Stimulated activated CD8-positive, alpha-beta memory T cell treated with anti-CD3 and anti-CD28 coated beads, Interleukin-2, amount 100 ng/mL, for 1 hour (primary cell): ENCODE measurements at places on chromosomes 3 and 15.

DNA sequence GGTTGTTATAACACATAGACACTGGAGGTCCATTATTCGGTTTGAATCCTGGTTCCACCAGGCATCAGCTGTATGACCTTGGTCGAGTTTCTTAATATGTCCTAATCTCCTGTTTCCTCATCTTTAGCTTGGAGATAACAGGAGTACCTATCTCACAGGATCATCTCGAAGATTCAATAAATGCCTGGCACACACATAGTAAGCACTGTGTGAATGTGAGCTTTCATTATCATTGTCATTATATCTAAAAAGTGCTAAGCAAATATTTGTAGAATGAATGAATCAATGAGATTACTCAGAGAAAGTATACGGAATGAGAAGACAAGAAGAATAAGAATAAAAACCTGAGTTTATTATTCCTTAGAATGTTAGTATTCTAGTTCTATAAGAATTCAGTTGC, 227.4 kb upstream of the CFAP20DC start:
- DNase-seq, result no peak

DNA sequence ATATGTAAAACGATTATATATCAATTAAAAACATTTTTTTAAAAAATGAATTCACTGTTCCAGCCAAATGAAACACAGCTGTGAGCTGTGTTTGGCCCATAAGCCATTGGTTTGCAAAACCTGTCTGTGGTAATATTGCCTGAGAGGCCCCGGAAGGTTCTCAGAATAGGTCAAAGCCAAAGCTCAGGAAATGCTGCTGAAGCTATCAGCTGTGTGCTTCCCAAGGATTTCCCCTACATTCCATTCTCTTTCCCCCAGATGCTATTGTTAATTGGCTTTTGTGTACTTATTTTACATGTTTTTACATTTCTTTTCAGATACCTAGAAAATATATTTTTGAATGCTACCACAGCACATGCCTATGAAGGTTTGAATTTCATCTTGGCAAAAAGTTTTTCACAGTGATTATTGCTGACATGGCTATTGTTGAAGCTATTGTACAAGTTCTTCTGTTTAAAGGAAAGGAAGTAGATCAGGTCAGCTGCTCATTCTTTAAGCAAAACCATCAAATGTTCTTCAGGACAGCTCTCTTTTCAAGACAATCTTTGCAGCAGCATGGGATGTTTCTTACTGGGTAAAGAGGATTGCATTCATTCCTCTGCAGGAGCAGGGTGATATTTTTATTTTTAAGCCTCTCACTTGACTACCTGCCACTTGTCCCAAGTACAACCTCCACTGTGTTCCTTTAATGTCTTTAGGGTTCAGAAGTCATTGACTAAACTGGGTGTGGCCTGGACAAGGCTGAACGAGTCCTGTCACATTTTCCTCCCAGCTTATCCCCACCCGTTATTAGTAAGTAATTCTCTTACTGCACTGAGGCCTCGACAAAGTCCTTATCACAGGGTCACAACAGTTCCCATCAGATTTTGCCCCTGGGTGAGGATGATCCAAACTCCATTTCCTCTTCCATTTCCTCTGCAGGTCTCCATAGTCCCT, 26.3 kb upstream of the BNC1 start:
- no peak for DNase-seq

- no peak for DNase-seq
Measured at GRCh38 chr15:62020576-62021160, 39.6 kb downstream of the VPS13C start.

- no peak for DNase-seq
Measured at GRCh38 chr3:21750831-21751391, at the start of gene ZNF385D. Gene ZNF385D (minus strand): TSS chr3:21751210. CDS start chr3:21750916, 294 bp downstream.

DNA sequence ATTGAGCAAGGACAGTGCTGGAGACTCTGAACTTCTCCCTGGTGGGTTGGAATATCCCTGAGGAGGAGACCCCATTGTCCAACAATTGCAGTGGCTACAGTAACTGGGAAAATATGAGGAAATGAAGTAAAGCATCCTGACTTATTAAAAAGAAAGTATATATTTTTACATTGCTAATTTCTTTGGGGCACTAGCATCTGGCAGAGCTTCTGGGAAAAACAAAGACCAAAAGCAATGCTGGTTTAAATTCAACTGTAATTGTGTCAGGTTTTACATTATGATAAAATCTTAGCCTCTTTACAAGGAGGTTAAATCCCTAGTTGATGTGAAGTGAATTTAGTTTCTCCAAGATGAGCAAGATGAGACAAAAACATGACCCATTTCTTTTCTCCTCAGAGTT, 454.0 kb upstream of the RBMS3 start:
- no peak for DNase-seq

- DNase-seq, result peak; percentile 76
Measured at GRCh38 chr15:39580117-39580484, 778 bp upstream of the THBS1 start.

DNA sequence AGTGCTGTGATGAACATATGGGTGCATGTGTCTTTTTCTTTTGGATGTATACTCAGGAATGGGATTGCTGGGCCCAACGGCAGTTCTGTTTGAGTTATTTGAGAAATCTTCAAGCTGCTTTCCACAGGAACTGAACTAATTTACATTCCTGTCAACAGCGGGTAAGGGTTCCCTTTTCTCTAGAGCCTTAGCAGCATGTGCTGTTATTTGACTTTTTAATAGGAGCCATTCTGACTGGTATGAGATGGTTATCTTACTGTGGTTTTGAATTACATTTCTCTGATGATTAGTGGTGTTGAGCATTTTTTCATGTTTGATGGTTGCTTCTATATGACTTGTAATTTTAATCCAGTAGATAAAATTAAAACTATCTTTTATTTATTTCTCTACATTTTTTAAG, 1168.6 kb upstream of the ALCAM start:
- DNase-seq, result no peak

- no peak for DNase-seq
Measured at GRCh38 chr3:184631472-184631861, 69.9 kb downstream of the EPHB3 start.

- no peak for DNase-seq
Measured at GRCh38 chr15:37995461-37996347, 61.3 kb downstream of the TMCO5A start.

DNA sequence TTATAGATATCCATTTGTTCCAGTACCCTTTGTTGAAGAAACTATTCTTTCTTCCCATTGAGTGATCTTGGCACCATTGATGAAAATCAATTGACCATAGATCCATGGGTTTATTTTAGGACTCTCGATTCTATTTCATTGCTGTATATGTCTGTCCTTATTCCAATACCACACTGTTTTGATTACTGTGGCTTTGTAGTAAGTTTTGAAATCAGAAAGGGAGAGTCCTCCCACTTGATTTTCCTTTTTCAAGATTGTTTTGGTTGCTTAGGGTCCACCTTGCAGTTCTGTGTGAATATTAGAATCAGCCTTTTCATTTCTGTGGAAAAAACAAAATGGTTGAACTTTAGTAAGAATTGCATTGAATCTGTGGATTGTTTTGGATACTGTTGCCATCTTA, 20.6 kb upstream of the IL20RB start:
- no peak for DNase-seq

DNA sequence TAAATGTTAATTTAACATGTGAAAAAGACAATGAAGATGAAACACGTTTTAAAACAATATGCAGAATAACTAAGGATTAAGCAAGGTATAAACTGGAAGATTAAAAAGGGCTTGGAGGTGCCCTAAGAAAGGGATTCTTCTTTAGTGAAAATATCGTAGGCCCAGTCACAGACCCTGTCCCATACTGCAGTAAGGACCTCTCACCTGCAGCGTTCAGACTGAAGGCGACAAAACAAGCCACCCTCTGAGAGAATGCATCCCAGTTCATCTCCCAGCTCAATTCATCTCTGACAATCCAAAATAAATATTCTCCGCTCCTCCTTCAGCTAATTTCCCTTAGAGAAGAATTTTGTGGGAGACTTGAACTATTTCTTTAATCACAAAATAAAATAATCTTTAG, 102.3 kb upstream of the ARL6 start:
- no peak for DNase-seq

DNA sequence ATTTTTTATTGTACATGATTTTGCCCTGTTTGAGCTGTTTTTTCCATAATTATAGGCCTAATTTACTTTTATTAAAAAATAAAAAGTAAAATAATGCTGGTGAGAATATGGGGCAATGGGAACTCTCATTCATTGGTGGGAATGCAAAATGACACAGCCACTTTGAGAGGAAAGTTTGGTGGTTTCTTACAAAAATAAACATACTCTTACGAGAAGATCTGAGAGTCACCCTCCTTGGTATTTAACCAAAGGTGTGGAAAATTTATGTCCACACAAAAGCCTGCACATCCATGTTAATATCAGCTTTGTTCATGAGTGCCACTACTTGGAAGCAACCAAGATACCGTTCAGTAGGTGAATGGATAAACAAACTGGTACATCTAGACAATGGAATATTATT, 9.8 kb downstream of the MUC13 start:
- no peak for DNase-seq

- no peak for DNase-seq
Measured at GRCh38 chr15:56886363-56886931, 32.0 kb upstream of the TCF12 start.

- no peak for DNase-seq
Measured at GRCh38 chr15:96947296-96948229, 617.1 kb downstream of the NR2F2 start.

DNA sequence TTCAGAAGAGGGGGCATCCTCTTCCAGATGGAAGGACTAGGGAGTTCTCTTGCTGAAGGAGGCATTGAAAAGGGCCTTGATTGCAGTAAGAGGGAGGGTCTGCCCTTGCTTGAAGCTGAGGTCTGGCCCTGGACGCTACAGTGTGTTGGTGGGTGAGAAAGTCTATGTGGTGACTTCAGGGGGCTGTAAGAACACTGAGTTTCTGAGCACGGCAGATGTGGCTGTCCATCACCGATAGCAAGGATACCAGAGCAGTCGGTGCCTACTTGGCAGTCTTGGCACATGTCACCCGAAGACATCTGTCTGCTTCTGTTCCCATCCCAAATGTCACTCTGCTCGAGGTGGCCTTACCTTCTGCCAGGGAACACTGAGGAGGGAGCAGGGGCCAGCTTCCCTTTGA, 631.1 kb upstream of the CFAP20DC start:
- no peak for DNase-seq

DNA sequence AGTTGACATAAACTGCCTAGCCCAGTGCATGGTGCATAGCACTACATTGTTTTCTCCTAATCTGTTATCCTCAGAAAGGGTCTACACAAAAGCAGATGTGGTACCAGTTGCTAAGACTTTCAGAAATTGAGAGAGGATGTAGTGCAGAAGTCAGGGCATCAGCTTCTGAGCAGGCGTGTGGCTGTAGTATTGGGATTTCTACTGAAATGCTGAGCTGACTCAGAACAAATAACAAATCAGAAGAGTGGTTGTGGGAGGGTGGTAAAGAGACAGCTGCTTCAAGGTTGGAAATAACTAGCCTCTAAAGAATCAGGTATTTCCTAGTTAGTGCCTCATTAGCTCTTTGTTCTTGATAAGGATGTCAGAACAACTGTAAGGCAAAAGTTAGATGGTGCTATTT, 161.3 kb downstream of the AKAP13 start:
- DNase-seq, result no peak

GRCh38 chr15:99504823-99505551, 60.8 kb upstream of the MEF2A start:
- DNase-seq, result no peak

- DNase-seq, result no peak
Measured at GRCh38 chr15:78051596-78051995, 25.9 kb downstream of the TBC1D2B start.

DNA sequence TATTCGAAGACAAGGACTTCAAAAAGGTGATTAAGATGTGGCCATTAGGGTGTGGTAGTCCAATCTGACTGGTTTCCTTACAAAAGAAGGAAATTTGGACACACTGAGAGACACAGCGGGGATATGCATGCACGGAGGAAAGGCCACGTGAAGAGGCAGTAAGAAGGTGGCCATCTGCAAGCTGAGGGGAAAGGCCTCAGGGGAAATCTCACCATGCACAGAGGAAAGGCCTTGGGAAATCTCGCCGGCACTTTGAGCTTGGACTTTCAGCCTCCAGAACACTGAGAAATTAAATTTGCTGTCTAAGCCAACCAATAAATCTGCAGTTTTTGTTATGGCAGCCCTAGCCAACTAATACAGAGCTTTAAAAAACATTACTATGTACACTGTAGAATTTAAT, 78.8 kb downstream of the DLG1 start:
- no peak for DNase-seq

DNA sequence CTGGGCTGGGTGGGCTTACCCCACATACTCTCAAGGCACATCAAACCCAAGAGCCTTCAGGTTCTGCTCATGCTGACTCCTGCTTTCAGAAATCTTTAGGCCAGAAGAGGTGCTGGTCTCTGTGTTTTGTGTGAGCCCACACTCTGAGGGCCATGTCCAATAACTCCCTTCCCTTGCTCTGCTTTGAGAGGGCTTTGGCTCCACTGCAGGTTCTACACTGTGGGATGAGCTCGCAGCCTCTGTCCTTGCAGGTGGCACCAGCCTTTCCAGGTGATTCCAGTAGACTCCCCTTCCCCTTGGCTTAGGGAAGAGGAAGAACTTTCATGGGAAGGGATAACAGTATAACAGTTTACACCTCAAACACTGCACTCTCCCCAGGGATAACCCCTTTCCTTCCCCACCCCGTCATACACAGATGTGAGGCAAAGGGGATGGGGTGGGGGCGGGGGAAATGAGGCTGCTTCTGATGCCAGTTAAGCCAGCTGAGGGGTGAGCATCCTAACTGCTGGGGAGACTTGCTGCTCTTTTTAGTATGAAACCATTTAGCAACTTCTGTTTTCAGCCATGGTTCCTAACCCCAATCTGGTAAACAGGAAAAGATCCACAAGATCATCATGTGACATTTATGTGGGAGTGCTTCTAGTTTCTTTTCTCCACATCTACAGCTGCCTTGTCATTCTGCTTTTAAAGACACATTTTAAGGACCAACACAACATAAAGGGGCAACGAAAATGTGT, 262.4 kb downstream of the SLC9A9 start:
- DNase-seq, result no peak

GRCh38 chr3:124467980-124468902, 262.0 kb upstream of the UMPS start:
- DNase-seq, result no peak

DNA sequence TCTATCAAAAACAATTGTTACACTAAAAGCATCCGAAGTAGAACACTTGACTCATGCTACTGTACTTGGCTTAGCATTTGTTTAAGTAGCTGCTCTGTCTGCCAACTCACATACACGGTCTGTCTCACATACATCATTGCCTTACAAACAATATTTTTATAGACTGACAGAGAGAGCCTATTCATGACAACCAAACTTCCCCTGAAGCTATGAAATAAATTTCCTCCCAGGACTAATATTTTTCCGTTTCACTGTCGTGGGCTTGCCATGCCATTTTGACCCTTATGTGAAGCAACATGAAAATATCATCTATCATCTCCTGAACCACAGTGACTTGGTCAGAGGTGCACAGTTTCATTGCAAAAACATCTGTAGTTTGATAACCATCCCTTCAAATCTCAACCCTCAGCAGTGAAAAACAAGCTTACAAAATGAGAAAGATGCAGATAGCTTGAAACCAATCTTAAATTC, 66.5 kb upstream of the PYGO1 start:
- no peak for DNase-seq

GRCh38 chr3:181616088-181617070, 95.3 kb upstream of the SOX2 start:
- DNase-seq, result no peak

- DNase-seq, result no peak
Measured at GRCh38 chr3:144294659-144295538, 323.3 kb downstream of the DIPK2A start.

- DNase-seq, result no peak
Measured at GRCh38 chr3:68458581-68458980, 473.8 kb downstream of the TAFA4 start.
